ENCODE measurements at places on chromosomes 4 and X.

GRCh38 chrX:40694802-40695201 lies 40.5 kb downstream of the MED14 start:
- no peak for DNase-seq

DNA sequence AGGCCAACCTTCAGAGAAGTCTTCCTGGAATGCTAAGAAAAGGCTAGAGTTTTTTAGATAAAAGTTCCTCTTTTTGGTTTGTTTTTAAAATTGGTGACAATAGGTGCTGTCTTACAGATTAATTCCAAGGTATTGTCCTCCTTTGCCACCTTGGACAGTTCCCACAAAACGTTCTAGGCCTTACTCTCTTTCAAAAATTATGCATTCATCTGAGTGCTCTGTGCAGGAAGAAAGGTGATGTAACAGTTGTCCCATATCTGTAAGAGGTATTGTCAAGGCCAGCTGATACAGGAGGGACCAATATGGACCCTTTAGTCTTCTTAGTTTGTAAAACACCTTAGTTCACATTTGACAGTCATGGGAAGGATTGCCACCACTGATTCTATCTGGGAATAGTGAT lies 15.9 kb upstream of the CXCL5 start:
- no peak for DNase-seq

- DNase-seq: no peak
These were observed 97.2 kb downstream of the ADAMTS3 start for GRCh38 chr4:72471816-72472215.

- DNase-seq: no peak
These were observed 2.4 kb downstream of the MEPE start for GRCh38 chr4:87835197-87835596.

GRCh38 chr4:184854673-184855072 lies 28.9 kb upstream of the ACSL1 start:
- no peak for DNase-seq

DNA sequence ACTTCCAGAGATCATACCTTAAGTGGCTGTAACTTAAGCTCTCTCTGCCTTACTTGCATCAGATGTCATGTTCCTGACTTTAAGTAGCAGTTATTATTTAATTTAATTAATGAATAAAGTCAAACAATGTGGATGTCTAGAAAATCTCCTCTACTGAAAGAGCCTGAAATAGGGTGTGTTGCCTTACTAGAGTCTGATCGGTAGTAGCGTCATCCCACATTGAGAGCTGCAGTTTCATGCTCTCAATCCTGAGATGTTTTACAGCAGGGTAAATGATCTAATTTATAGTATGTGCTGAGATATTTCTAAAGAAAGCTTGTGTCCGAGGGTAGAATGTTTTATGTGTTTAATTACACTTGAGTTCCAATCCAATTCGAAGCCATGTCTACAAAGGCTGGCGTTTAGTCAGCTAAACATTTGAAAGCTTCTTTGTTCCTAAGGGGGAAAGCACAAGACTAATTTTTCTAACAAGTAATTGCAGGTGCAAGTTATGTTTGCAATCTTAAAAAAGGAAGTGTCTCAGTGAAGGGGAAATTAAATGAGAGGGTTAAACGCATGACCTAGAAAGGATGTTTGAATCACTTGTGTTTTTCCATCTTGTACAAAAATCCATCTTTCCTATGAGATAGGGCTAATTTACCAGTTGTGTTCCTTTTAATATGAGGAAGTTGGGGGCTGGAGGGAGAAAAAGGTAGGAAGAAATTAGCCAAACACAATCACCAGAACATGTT lies 391.0 kb upstream of the MAGEB2 start:
- DNase-seq: no peak

Measured in fibroblast of skin of left biceps (primary cell).